ENCODE measurements at places on chromosomes 5 and 9.

GRCh38 chr5:155620821-155621410 is 607.4 kb downstream of the KIF4B start:
- no peak for DNase-seq

DNA sequence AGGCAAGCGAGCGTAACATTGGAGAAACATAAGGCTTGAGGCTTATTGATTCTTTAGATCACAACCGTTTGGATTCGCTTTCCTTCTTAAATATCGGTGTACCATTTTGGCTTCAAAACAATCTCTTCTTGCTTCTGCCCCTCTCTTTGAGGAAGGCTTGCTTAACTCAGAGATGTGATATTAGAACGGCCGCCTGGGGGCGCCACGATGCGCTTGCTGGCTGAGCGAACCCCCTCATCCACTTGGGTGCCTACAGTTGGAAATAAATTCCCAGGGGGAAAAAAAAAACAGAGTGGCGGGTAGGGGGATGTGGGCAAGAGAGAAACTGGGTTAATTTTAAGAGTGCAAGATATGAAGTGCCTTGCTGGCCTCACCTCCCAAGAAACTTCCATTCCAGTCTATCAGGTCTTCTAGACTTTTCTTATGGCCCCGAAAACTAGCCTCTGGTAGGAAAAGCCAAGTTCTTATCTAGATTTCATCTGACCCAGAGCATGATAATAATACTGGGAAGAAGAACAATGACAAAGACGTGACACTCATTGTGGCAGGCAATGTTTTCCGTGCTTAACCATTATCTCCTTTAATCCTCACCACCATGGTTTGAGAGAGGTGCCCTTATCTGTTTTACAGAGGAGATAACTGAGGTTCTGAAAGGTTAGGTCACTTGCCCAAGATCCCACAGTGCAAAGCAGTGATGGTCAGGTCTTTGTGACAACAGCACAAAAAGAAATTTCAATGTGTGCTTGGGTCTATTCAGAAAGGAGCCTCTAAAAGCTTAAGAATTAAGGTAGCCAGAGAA is 115.8 kb downstream of the DPYSL3 start:
- DNase-seq: no peak

DNA sequence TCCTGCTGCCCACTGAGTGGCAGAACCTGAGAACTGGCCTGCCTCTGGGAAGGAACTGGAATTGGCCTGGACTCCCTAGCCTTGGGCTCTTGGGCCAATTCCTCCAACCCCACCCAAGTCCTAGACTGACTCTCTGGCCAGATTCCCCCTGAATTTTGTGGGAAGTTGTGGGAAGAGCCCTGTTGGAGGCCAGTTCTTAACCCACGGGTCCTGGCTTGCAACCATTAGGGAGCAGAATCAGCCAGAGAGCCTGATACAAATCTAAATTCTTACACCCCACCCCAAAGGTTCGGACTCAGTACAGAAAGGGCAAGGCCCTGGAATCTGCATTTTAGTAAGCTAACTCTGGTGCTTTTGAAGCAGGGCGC is 125.3 kb upstream of the SLC25A48 start:
- DNase-seq: no peak

DNA sequence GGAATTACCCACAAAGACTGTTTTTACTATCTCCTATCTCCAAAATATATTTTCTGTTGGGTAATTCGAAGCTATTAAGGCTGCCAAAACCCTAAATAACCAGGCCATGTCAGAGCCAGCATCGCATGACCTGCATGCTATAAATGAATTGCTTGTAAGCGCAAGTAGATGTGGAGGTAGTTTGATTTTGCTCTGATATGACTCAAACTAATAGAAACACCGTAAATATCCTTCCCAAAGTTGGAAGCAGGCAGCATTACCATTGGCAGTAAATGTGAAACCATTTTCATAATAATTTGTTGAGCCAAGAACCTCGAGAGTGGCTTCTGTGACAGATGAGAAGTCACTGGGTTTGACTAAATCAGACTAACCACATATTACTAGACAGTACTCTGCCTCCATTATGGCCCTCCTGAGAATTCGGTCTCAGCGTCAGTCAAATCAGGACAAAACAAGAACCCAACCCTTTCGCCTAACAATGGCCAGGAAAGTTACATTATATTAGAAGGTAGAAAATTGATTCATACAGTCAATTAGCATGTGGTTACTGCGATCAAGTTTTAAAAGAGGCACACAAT is 289.8 kb downstream of the SPOCK1 start:
- DNase-seq: no peak

DNA sequence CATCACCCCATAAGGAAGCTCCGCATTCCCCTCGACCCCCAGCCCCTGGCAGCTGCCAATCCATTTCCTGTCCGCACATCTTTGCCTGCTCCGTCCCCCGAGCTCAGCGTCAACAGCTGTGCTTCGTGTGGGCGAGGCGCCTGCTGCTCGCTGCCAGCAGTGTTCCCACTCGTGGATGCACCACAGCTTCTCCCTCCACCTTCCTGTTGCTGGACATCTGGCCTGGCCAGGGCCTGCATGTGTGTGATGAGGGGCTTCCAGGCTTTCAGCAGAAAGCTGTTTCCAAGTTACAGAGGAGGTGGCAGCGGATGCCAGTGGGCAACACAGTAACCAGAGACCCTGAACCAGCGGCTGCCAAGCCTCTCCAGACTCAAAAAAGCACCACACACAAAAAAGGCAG is 86.0 kb downstream of the PRRT1B start:
- DNase-seq: no peak

- DNase-seq: no peak
Observed at GRCh38 chr5:54990841-54991258, 5.5 kb upstream of the ESM1 start.

GRCh38 chr9:5438301-5439162 is 807 bp upstream of the PLGRKT start:
- no peak for DNase-seq

DNA sequence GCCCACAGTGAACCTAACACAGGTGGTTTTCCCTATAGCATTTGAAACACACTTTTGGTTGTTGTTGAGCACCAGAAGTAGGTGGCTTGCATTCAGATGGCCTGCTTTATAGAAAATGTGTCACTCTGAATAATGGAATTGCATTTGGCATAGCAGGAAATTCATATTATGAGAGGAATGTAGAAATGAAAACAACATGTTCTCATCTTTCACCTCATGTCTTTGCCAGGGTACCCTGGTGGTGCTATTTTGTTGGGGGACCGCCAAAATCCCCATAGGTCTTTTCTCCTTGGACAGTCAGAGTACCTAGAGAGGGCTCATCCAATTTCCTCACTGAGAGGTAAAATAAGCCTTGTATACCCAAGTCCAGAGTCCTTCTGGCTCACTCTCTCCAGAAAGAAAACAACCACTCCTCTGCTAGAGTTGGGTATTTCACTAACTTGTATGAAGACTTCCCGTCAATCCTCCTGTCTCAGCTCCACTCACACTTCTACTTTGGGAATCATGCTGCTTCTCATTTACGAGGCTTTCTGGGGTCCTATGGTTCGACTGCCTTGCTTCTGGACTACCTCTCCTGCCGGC is 67.4 kb downstream of the MRPS27 start:
- DNase-seq: no peak

DNA sequence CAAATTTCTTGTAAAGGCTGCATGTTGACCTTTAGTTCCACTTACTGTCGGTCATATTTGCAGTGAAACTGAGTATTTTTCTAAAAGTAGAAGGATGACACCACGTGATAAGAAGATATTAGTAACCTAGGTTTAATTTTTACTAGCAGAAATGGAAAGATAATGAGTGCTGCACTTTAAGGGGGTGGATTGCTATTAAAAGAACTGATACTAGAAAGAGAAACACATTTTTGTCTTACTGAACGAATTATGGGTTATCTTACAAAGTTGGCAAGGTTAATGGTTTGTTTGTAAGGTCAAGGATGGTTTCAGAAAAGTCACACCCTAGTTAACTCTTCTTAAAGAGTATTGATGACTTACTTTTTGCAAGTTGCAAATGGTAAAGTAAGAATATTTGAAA is 2.4 kb downstream of the MACIR start:
- DNase-seq: no peak

DNA sequence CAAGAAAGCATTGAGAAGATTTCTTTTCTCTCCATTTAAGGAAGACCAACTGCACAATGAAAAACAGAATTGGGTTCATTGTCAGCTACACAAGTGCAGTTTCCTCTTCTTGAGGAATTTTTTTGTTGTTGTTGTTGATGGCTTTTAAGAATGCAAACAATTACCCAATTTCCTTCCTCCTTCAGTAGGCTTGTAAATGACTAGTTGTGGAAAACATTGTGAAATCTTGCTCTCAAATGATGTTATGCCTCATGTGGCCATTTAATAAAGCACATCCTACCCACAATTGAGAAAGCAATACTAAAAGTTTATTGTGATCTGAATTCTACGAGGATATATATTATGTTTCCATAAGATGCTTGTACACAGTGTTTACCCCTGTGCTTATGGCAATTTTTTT is 171.6 kb downstream of the FAM174A start:
- DNase-seq: peak; percentile 90

DNA sequence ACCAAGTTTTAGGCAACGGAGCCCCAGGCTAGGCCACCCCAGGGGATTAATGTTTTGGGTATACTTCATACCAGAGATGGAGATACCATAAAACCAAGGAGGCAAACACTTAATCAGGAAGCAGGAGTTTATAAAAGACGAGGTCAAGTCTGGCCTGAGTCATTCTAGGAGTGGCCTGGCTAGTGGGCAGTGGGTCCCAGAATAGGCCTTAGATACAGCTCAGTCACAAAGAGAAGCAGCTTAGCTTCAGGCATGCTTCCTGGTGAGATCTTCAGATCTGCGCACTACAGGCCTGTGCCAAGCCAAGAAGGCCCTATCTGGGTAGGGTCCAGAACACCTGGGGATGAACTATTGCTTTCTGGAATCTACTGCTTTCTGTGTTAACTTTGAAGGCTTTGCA is 20.6 kb upstream of the NR5A1 start:
- DNase-seq: no peak

GRCh38 chr5:174616036-174616435 is 108.3 kb upstream of the MSX2 start:
- DNase-seq: no peak

DNA sequence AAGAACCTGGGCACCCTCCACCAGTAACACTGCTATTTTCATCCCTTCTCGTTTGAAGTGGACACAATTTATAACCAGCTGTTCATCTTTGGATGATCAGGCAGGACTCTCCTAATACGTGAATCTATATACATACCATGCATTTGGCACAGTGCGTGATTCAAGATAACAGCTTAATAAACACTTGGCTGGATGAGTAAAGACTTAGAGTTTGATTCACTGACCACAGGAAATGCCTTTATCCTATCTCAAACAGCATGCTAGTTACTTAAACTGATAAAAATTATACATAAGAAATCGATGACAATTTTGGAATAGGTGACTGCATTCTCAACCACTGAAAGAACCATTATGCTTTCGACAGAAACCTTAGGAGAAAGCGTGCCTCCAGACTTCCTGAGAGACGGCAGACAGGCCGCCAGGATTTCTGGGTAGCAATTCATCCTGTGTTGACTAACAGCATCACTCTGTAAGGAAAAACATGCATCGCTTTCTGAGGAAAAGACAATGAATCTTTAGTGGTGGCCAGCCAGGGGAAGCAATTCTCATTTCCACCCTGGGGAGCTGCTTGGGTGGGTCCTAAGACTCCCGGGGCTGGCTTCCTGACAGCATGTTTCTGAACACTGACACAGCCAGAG is 9.7 kb downstream of the MRPL36 start:
- no peak for DNase-seq

DNA sequence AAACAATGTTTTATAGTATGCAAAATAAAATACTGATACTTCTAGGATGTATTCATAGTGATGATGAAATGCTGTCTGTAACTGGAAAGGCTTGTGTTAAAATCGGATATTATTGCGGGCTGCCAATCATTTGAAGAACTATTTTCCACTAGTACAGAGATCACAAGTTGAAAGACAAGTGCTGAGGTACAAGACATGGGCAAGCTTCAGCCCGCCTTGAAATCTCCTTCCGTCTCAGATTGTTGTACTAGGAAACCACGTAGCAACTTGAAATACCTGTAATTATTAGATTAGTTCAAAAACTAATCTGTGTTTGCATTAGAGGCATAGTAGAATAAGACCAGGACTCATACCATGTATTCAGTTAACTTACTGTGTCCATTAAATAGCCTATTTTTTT is 218.2 kb downstream of the ARHGEF28 start:
- no peak for DNase-seq

- no peak for DNase-seq
Observed at GRCh38 chr5:8828596-8829322, 717.1 kb downstream of the SEMA5A start.

DNA sequence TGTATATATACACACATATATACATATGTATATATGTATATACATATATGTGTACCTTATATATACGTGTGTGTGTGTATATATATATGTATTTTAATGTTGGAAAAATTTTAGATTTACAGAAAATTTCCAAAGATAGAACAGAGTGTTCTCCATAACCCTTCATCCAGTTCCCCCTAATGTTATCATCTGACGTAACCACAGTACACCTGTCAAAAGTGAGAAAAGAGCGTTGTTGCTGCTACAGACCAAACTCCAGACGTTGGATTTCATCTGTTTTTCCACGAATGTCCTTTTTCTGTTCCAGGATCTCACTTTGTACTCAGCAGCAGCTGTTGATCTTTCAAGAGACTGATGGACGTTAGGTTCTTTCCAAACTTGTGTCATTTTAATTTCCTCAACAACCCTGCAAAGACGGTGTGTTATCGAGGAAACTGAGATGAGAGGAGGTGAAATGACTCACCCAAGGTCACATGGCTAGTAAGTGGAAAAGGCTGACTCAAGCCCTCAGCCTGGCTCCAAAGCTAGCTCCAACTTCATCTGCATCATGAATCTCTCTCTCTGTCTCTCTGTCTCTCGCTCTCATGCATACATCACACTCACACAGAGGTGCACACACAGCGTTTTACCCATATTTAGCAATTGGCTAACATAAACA is 17.0 kb upstream of the NTNG2 start:
- no peak for DNase-seq

- peak; percentile 19 for DNase-seq
Observed at GRCh38 chr9:33924978-33925797, 108.2 kb downstream of the UBE2R2 start.

DNA sequence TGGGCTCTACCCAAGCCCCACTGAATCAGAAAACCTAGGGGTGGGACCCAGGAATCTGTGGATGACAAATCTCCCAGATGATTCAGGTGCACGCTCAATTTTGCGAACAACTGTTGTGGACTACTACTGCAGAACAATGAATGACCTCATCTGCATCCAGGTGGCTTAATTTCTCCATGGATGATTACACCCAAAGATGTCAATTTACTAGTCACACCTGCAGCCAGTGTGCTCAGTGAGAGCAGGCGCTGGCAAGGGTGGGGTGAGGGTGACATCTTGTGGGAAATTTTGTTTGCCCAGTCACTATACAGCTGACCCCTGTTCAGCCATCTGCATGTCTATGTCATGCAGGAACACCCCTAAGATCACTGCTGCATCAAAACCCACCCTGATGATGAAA is 118.2 kb downstream of the ENTREP1 start:
- no peak for DNase-seq

- no peak for DNase-seq
Observed at GRCh38 chr9:85466834-85467233, 274.9 kb downstream of the AGTPBP1 start.

GRCh38 chr5:29758986-29759421 is 1434.5 kb upstream of the CDH6 start:
- no peak for DNase-seq

- DNase-seq: no peak
Observed at GRCh38 chr5:92652756-92653155, 928.3 kb downstream of the NR2F1-AS1 start.

GRCh38 chr5:15598294-15598902 is 98.4 kb downstream of the FBXL7 start:
- no peak for DNase-seq
